ENCODE measurements at places on chromosomes 6 and 20. TPM values are rescaled to one million over a fixed set of nuclear protein-coding genes. Genes with fewer than 3 reads are reported as not detected.

DNA sequence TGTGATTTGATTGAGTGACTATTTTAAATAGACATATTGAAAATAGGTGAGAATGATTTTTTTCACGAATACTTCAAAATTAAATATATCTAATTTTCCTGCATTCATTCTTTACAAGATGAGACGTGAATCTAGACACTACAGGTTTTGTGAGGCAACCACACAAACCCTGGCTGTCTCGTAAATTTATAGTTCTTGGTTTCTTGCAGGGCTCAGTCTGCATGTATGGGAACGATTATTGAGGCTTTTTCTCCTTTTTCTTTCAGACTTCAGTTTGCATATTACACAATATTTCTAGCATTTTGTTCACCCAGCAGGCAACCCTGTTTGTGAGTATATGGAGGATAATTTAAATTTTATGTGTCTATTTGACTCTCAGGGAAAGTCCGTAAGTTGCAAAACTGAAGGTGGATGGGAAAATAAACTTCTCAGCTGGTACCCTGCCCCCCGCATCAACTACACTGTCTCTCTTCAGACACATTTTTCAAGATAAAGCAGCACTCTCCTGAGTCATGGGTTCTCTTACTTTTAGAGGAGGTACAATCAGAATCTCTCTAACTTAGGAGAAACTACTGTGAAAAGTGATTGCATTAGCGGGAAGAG lies 1349.3 kb downstream of the GRIK2 start:
- no peak for DNase-seq

RIPPLY2 gene
- not detected for total RNA-seq

GRCh38 chr6:112760831-112761230 lies 413.7 kb downstream of the RFPL4B start:
- DNase-seq = no peak

DNA sequence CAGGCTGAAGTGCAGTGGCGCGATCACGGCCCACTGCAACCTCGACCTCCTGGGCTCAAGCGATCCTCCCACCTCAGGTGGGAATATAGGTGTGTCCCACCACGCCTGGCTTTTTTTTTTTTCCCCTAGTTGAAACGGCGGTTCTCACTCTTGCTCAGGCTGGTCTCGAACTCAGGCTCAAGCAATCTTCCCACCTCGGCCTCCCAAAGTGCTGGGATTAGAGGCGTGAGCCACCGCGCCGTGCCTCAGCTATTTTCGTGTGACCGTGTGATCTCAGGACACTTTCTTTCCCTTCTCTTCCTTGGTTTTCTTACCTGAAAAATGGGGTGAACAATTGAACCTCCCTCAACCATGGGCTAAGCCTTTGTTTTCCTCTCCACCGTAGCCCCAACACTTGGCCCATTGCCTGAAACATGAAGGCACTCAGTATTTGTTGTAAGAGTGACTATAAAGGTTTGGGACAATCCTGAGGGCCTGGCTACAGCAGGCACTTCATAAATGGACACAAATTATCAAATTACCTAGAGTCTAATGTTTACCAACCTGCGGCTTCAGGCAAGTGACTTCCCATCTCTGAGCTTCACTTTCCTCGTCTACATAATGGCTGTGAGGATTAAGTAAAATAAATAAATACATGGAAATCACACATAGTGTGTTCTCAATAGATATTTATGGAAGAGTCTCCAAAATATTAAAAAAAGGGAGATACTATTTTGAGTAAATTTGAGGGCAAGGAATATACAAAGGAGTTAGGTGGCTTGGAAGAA lies 31.4 kb upstream of the ID1 start:
- no peak for DNase-seq

DNA sequence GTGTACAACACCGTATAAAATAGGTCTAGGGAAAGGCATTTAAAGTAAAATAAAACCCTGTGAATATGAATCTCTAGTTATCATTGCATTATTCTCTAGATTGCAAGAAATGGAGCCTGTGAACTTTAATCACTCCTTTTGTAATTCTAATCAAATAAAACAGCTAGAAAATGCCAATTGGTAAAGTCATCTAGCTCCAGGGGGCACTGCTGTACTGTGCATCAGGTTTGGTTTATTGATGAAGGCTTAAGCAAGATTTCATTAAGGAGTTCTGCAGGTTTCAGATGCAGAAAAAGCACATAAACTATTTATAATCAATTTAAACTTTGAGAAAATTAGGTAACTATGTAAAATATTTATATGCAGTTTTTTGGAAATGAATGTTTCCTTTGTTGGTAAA lies 645.0 kb downstream of the PHF3 start:
- DNase-seq = no peak

TGM3 gene
- not detected for total RNA-seq
